ENCODE measurements at places on chromosomes 7 and 10. TPM values are rescaled to one million over a fixed set of nuclear protein-coding genes. Genes with fewer than 3 reads are reported as not detected.

Gene DNAH11
- total RNA-seq: not detected

Gene NUDCD3
- 62.4 TPM for total RNA-seq

Gene LRIT1
- not detected for total RNA-seq

Gene OPN1SW
- not detected for total RNA-seq

Gene HEPACAM2
- not detected for total RNA-seq

Gene FAM25G
- total RNA-seq: not detected

Gene AFAP1L2
- 14.5 TPM for total RNA-seq

Gene FKBP9
- 91.4 TPM for total RNA-seq

Gene CYP2W1
- total RNA-seq: 0.63 TPM
